ENCODE measurements at places on chromosomes 4 and X. TPM values are rescaled to one million over a fixed set of nuclear protein-coding genes. Genes with fewer than 3 reads are reported as not detected.

GRCh38 chr4:140862177-140862442, 105.9 kb upstream of the TBC1D9 start:
- H3K36me3 ChIP-seq = no peaks in the 10 kb centered on the region
- no peak overlapping the region for H3K4me3 ChIP-seq
- H3K27me3 ChIP-seq = no peaks in the 10 kb centered on the region
- no peak overlapping the region for H3K27ac ChIP-seq

GRCh38 chrX:11543249-11543648, 122.5 kb downstream of the ARHGAP6 start:
- no peaks in the 10 kb centered on the region for H3K4me1 ChIP-seq
- H3K27ac ChIP-seq = no peak overlapping the region
- H3K27me3 ChIP-seq = no peaks in the 10 kb centered on the region
- no peak overlapping the region for H3K4me3 ChIP-seq

GRCh38 chr4:68369142-68369805, 19.4 kb upstream of the YTHDC1 start:
- H3K27ac ChIP-seq = no peak overlapping the region
- DNase-seq = no peak
- H3K4me3 ChIP-seq = no peak overlapping the region
- H3K4me1 ChIP-seq = peaks cover 12% of the 10 kb centered on the region
- no peaks in the 10 kb centered on the region for H3K27me3 ChIP-seq
- no peaks in the 10 kb centered on the region for H3K36me3 ChIP-seq

GRCh38 chr4:141216002-141216761, 4.5 kb upstream of the ZNF330 start:
- no peak for DNase-seq
- no peak overlapping the region for H3K4me3 ChIP-seq
- H3K36me3 ChIP-seq = no peaks in the 10 kb centered on the region
- peaks cover 8% of the 10 kb centered on the region for H3K4me1 ChIP-seq

- H3K4me1 ChIP-seq = no peaks in the 10 kb centered on the region
- H3K27ac ChIP-seq = no peak overlapping the region
- H3K4me3 ChIP-seq = no peak overlapping the region
- H3K36me3 ChIP-seq = no peaks in the 10 kb centered on the region
- DNase-seq = peak; percentile 10
- no peaks in the 10 kb centered on the region for H3K27me3 ChIP-seq
Measured at GRCh38 chrX:43949669-43950068, 23.5 kb downstream of the NDP start.

DNA sequence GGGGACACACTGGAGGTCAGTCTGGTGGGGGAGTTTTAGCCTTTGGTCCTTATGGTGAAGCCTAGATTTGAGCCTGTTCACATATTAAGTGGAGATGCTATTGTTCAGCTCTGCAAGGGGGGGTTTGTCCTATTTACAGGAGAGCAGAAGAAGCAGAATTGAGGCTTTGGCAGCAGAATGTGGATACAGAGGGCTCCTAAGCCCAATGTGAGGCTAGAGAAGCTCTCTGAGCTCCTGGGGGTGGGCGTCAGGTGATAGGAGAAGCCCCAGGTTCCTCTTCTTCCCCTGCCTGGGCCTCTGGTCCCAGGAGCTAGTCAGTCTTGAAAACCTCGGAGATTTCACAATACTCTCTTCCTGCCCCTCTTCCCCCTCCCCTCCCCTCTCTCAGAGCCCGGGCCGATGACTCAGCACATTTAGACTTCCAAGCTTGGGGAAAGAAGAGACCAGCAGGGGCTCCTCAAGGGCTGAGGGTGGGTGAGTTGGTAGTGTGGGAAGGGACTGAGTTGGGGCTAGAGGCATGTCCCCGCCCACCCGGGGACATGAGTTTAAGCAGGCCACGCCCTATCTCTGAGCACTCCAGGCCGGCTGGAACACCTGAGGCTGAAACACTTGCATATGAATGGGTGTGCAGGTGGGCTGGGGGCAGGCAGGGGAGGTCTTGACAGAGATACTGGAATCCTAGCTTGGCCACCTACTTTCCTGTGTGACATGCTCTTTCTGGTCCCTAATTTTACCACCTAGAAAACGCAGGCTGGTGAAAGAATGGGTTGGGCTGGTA, 3.4 kb downstream of the TFE3 start:
- peaks cover 4% of the 10 kb centered on the region for H3K36me3 ChIP-seq
- no peaks in the 10 kb centered on the region for H3K27me3 ChIP-seq
- DNase-seq = peak; percentile 82
- H3K4me3 ChIP-seq = peak overlapping the region; percentile 36
- H3K27ac ChIP-seq = peak overlapping the region; percentile 73
- peaks cover 44% of the 10 kb centered on the region for H3K4me1 ChIP-seq

- H3K4me3 ChIP-seq = no peak overlapping the region
- no peak overlapping the region for H3K27ac ChIP-seq
- no peaks in the 10 kb centered on the region for H3K4me1 ChIP-seq
- no peak for DNase-seq
Measured at GRCh38 chrX:135307171-135307570, 2.1 kb upstream of the ETDC start.

GRCh38 chr4:148265627-148266026, 176.6 kb downstream of the NR3C2 start:
- no peaks in the 10 kb centered on the region for H3K27me3 ChIP-seq
- no peak overlapping the region for H3K27ac ChIP-seq
- peak; percentile 8 for DNase-seq
- no peaks in the 10 kb centered on the region for H3K36me3 ChIP-seq
- peaks cover 17% of the 10 kb centered on the region for H3K4me1 ChIP-seq

DNA sequence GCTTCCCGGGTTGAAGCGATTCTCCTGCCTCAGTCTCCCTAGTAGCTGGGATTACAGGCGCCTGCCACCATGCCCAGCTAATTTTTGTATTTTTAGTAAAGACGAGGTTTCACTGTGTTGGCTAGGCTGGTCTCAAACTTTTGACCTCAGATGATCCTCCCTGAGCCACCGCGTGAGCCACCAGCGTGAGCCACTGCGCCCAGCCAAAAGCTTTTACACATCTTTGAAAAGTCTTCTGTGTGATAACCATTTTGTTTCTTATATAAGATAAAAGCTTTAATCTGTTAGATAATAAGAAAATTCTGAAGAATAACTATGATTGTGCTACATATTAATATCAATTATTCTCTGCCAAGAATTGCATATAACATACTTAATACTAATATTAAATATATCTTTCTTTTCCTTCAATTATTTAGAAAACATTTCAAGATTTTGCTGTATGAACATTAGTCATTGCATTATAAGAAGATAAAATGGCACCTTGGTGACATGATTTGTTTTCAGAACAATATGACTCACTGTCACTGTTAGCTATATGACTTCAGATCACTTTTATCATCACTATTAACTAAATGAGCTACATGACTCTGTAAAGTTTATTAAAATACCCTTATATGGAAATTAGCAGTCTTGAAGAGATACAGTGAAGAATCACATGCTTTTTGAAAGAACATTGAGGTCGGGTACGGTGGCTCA, 33.4 kb downstream of the RUFY3 start:
- no peak for DNase-seq
- H3K27ac ChIP-seq = no peak overlapping the region
- no peaks in the 10 kb centered on the region for H3K27me3 ChIP-seq
- no peaks in the 10 kb centered on the region for H3K36me3 ChIP-seq

DNA sequence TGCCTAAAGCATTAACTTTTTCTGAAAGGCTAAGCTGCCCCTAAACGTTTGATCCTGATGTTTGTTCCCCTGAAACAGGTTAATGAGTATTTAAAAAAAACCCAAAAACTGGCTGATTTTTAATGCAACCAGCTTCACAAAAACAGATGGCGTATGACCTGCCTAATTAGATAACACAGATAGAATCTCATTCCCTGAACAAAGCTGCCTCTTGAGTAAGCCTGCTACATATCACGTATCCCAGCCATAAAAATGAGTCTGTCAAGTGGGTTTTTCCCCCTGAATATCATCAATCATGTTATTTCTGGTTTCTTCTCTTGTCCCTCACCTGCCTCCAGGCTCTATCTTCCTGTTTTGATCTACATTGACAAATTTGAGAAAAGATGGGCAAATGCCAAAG, 154.2 kb upstream of the FAM9B start:
- H3K4me1 ChIP-seq = no peaks in the 10 kb centered on the region
- H3K27ac ChIP-seq = no peak overlapping the region
- no peak for DNase-seq
- H3K27me3 ChIP-seq = no peaks in the 10 kb centered on the region
- no peak overlapping the region for H3K4me3 ChIP-seq
- no peaks in the 10 kb centered on the region for H3K36me3 ChIP-seq

Gene ABRAXAS1
- 20.8 TPM for total RNA-seq

Gene TRO
- 7.5 TPM for total RNA-seq

Gene TEX13C
- not detected for total RNA-seq

Gene NXF2B
- not detected for total RNA-seq

Gene CXCL11
- total RNA-seq = not detected
